ENCODE measurements at places on chromosomes 2 and 18.

- no peak overlapping the region for H3K27ac ChIP-seq
- peak; percentile 80 for DNase-seq
These were observed 79.4 kb upstream of the ASB18 start for GRCh38 chr2:236343400-236344161.

GRCh38 chr18:41036346-41036745 lies 918.7 kb upstream of the PIK3C3 start:
- no peaks in the 10 kb centered on the region for H3K36me3 ChIP-seq
- no peaks in the 10 kb centered on the region for H3K27me3 ChIP-seq
- DNase-seq, result no peak
- H3K4me1 ChIP-seq, result no peaks in the 10 kb centered on the region
- no peak overlapping the region for H3K27ac ChIP-seq
- no peak overlapping the region for H3K4me3 ChIP-seq

DNA sequence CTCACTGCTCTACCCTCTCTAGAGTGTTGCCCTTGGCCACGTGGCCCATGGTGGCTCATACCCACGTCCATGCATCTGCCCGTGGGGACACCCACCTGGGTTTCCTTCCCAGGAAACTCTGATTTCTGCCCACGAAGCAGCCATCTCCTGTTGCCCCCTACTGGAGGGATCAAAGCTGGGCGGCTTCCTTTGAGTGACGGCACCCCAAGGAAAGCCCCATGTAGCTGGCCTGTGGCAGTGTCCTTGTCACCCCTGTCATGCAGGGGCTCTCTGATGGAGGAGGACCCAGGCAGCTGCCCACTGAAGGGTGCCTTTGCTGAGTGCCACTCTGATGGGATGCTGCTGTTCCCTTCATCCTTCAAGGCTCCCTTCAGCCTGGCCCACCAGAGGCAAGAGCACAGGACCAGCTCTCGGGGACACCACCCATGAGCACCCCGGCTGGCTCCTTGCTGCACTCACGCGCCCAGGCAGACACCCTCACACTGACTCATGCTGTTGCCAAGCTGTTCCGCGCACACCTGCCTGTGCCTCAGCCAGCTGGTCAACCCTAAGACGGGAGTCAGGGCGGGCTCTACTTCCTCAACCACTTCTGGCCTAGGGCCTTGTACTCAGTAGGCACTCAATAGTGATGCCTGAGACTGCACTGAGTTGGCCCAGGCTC lies 101.1 kb downstream of the CTIF start:
- H3K27ac ChIP-seq, result no peak overlapping the region
- no peaks in the 10 kb centered on the region for H3K27me3 ChIP-seq
- no peaks in the 10 kb centered on the region for H3K36me3 ChIP-seq
- H3K4me1 ChIP-seq, result no peaks in the 10 kb centered on the region
- no peak for DNase-seq

GRCh38 chr2:66526180-66526579 lies 91.3 kb downstream of the MEIS1 start:
- H3K36me3 ChIP-seq, result no peaks in the 10 kb centered on the region
- no peak for DNase-seq
- no peak overlapping the region for H3K4me3 ChIP-seq
- H3K4me1 ChIP-seq, result no peaks in the 10 kb centered on the region

- H3K4me1 ChIP-seq, result peaks cover 15% of the 10 kb centered on the region
- no peak for DNase-seq
These were observed 114.9 kb downstream of the ICOS start for GRCh38 chr2:204051476-204051875.

GRCh38 chr2:200177971-200178911 lies 128.3 kb upstream of the SPATS2L start:
- no peak overlapping the region for H3K4me3 ChIP-seq
- peaks cover 7% of the 10 kb centered on the region for H3K27me3 ChIP-seq
- no peaks in the 10 kb centered on the region for H3K36me3 ChIP-seq

DNA sequence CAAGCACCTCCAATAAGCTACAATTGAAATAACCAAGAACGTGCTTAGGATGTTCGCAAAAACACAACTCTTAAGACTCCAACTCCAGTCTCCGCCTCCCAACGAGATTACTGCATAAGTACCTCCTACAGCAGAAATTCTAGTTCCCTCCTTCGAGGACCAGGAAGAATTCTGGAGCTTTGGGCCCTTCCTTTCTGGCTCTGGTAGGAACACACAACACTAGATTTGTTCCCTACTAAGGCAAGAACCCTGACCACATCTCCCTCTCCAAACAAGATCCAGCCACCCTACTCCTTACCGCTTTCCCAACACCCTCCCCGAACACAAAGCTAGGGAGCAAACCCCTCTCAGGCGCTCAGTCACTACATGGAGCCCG lies 721 bp downstream of the ADAM17 start:
- no peaks in the 10 kb centered on the region for H3K27me3 ChIP-seq
- H3K4me3 ChIP-seq, result peak overlapping the region; percentile 96
- peak overlapping the region; percentile 93 for H3K27ac ChIP-seq
- peak; percentile 82 for DNase-seq
- peaks cover 18% of the 10 kb centered on the region for H3K36me3 ChIP-seq
- peaks cover 48% of the 10 kb centered on the region for H3K4me1 ChIP-seq

GRCh38 chr18:79395761-79396404 lies at the start of gene NFATC1:
Gene NFATC1 (plus strand): TSS chr18:79395930. CDS start chr18:79396225, 295 bp downstream.
- H3K4me3 ChIP-seq, result peak within 1 kb of the TSS; percentile 88
- peak within 1 kb of the TSS; percentile 90 for H3K27ac ChIP-seq
- H3K27me3 ChIP-seq, result peaks cover 13% of the 10 kb centered on the region
- peaks cover 23% of the 10 kb centered on the region for H3K4me1 ChIP-seq
- H3K36me3 ChIP-seq, result peaks cover 21% of the 10 kb centered on the region
- DNase-seq, result peak; percentile 89

DNA sequence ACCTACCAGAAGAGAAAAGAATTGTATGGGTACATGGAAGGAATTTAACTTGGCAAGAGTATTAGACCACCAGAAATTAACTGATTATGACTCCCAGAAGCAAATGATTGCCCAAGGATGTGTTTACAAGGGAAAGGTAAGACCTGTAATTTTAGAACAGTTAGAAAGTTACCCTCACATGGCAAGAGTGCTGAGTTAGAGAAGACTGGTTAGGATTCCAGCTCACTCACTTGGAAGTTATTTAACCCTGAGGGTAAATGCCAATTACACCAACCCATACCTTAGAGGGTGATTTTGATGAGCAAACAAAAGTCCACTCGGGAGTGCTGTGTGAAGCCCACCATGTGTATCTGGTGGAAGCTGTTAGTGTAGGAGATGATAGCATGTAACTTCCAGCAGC lies 170.2 kb downstream of the TPGS2 start:
- no peak overlapping the region for H3K27ac ChIP-seq
- H3K36me3 ChIP-seq, result no peaks in the 10 kb centered on the region
- peaks cover 5% of the 10 kb centered on the region for H3K27me3 ChIP-seq
- H3K4me3 ChIP-seq, result no peak overlapping the region

GRCh38 chr18:24231773-24232735 lies 93.2 kb downstream of the CABYR start:
- H3K27ac ChIP-seq, result no peak overlapping the region
- H3K36me3 ChIP-seq, result no peaks in the 10 kb centered on the region
- no peaks in the 10 kb centered on the region for H3K27me3 ChIP-seq
- DNase-seq, result no peak
- H3K4me1 ChIP-seq, result no peaks in the 10 kb centered on the region
- H3K4me3 ChIP-seq, result no peak overlapping the region

DNA sequence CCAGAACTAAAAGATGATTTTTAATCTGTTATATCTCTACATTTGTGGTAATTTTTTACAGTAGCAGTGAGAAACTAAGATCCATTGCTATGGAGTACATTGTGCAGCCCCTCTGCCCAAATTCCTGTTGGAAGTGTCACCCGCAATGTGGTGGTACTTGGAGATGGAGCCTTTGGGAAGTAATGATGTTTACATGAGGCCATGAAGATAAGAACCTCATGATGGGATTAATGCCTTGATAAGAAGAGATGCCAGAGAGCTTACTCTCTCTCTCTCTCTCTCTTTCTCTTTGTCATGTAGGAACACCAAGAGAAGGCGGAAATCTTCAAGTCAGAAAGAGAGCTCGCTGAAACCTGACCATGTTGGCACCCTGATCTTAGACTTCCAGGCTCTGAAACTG lies 535.4 kb downstream of the PID1 start:
- H3K36me3 ChIP-seq, result no peaks in the 10 kb centered on the region
- no peaks in the 10 kb centered on the region for H3K4me1 ChIP-seq

- peak; percentile 89 for DNase-seq
- peaks cover 7% of the 10 kb centered on the region for H3K36me3 ChIP-seq
- H3K27ac ChIP-seq, result peak overlapping the region; percentile 85
- H3K27me3 ChIP-seq, result no peaks in the 10 kb centered on the region
- H3K4me3 ChIP-seq, result peak overlapping the region; percentile 55
These were observed 60.4 kb upstream of the NABP1 start for GRCh38 chr2:191617575-191617974.

GRCh38 chr2:163768881-163769695 lies 33.3 kb upstream of the FIGN start:
- no peaks in the 10 kb centered on the region for H3K4me1 ChIP-seq
- no peaks in the 10 kb centered on the region for H3K27me3 ChIP-seq
- H3K36me3 ChIP-seq, result no peaks in the 10 kb centered on the region
- H3K27ac ChIP-seq, result no peak overlapping the region

DNA sequence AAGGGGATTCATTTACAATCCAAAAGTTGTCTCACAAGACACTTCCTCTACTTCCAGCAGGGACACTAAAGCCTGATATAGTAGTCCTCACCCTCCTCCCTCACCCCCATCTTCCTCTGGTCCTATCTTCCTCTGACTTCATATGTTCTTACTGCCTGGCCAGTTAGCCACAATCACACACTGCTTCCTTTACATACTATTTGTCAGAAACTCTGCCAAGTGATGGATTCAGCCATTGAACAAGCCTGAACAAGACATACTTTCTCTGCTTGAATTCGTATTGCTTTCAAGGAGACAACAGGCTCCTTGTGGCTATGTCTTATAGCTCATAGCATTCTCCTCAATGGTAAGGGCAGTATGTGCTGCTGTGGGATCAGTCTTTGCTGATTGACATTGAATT lies 672.2 kb downstream of the BCL11A start:
- no peaks in the 10 kb centered on the region for H3K36me3 ChIP-seq
- H3K4me1 ChIP-seq, result peaks cover 7% of the 10 kb centered on the region
- no peak overlapping the region for H3K4me3 ChIP-seq
- DNase-seq, result no peak

DNA sequence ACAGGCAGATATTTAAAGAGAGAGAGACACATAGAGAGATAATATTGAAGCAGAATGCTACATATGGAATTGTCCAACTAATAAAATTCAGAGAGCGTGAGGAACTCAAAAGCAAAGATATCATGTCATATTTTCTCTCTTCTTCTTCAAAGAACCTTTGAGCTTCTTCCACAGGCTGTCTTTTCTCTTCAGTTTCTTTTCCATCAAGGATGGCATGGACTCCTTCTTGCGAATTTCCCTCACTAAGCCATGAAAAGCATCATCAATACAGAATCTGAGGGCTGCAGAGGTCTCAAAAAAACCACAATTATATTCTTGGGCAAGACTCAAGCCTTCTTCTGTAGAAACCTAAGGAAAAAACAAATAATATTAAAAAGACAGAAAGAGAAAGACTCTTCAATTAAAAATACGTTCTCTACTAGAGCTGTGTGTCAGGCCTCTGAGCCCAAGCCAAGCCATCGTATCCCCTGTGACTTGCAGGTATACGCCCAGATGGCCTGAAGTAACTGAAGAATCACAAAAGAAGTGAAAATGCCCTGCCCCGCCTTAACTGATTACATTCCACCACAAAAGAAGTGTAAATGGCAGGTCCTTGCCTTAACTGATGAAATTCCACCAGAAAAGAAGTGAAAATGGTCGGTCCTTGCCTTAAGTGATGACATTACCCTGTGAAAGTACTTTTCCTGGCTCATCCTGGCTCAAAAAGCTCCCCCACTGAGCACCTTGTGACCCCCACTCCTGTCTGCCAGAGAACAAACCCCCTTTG lies 371.9 kb downstream of the RIT2 start:
- no peak overlapping the region for H3K27ac ChIP-seq
- H3K4me1 ChIP-seq, result no peaks in the 10 kb centered on the region
- H3K36me3 ChIP-seq, result no peaks in the 10 kb centered on the region
- no peak overlapping the region for H3K4me3 ChIP-seq
- H3K27me3 ChIP-seq, result no peaks in the 10 kb centered on the region

DNA sequence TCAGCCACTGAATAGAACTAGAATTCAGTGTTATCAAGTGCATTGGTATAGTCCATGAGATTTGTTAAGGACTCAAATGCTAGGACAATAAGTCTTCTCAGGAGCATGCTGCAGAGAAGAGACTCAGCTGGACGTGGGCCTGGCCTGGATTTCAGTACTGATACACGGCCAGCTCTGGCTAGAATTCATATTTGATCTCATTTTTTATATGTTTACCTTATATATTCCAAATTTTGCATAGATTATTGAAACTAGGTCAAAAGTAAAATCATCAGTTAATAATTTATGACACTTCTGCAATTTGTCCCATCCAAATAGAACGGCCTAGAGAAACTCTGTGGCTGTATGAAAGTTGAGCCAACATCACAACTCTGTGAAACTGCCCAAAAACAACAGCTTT lies 262.0 kb downstream of the DLGAP1 start:
- no peaks in the 10 kb centered on the region for H3K27me3 ChIP-seq
- no peak overlapping the region for H3K4me3 ChIP-seq
- no peak for DNase-seq
- H3K36me3 ChIP-seq, result no peaks in the 10 kb centered on the region

DNA sequence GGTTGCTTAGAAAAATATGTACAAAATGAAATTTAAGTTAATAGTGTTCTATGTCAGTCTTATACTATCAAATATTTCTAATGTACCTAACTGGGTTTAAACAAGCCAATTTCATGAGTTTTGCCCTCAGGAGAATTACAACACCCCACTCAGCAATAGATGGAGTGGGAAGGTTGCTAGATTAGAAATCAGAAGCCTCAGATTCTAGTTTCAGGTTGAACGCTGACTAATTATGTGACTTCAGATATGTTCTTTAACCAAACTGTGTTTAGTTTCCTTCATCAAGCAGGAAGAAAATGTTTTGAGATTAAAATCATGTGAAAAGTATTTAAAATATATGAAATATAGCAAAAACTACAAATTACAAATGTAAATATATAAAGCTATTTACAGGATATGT lies 133.8 kb upstream of the KCNH7 start:
- no peak overlapping the region for H3K4me3 ChIP-seq
- DNase-seq, result no peak
- H3K27me3 ChIP-seq, result no peaks in the 10 kb centered on the region
- no peaks in the 10 kb centered on the region for H3K4me1 ChIP-seq
- H3K36me3 ChIP-seq, result no peaks in the 10 kb centered on the region
- H3K27ac ChIP-seq, result no peak overlapping the region

GRCh38 chr2:25001325-25001637 lies 29.5 kb upstream of the DNAJC27 start:
- no peak overlapping the region for H3K4me3 ChIP-seq
- no peaks in the 10 kb centered on the region for H3K36me3 ChIP-seq
- H3K27ac ChIP-seq, result no peak overlapping the region
- H3K27me3 ChIP-seq, result peaks cover 2% of the 10 kb centered on the region
